ENCODE measurements at places on chromosomes 3 and 15.

DNA sequence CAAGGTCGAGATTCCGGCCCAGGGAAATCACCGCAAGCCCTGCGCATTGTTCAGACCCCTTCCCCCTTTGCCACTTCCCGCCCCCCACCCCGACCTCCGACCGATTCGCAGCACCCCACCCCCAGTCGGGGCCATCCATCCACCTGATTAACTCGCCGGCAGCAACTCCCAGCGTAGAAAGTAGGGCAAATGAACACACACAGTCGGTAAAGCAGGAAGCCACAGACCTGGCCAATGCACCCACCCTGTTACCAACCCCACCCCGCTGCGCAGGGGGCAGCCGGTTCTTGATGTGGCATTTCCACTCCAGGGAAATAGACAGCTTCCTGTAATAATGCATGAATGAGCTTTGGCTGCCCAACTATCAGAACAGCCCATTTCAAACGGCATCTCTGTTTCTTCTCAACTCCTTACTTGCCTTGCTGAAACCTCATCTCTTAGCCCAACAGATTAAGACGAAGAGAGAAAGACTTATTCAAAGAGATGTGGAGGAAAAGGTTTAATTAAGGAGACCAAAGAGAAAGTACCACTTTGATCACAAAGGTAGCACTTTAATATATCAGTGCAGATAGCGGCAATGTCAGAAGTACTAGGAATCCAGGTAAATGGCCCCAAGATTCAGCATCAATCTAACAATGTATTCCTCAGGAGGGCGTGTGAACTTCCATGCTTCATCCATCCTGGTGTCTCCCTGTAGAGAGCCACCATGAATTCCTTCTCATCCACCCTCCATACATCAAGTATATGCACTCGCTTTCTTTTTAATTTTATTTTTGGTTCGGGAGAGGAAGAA is 1.9 kb downstream of the TNIK start:
- no peak for DNase-seq

DNA sequence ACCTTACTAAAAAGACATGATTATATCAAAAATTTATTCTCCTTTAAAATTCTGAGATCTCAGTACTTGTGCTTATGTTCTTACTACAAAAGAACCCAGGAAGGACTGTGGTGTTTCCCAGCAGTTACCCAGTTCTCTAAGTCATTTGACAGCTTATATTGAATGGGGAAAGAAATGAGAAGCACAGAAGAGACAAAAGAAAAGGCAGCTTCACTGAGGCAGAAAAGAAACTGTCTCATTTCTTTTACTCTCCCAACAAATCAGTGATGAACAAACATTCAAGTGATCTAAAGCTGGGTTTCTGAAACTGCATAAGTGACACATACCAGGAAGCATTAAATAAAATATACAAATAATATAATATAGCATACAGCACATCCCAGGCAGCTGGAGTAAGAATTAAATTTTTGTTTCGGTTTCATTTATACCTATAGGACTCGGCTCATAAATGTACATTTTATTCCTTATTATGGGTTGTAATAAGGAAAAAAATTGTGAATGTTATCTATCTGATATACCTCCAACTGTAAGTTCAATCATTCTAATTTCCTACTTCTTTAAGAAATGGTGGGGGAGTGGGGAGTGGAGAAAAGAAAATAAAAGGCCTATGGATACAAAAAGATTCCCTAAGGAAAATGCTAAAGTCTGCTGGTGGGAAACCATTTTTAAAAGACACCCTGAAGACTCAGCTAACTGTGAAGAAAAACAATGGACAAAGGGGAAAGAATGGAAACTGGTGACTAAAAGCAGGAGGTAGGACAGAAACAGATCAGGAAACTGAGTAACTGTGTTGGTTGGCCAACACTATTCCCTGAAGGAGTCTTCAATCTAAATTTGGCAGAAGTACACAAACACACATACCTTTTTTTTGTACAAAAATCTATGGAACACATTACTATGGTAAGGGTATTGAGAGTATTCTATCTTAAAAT is 156.8 kb downstream of the TBC1D5 start:
- peak; percentile 4 for DNase-seq

DNA sequence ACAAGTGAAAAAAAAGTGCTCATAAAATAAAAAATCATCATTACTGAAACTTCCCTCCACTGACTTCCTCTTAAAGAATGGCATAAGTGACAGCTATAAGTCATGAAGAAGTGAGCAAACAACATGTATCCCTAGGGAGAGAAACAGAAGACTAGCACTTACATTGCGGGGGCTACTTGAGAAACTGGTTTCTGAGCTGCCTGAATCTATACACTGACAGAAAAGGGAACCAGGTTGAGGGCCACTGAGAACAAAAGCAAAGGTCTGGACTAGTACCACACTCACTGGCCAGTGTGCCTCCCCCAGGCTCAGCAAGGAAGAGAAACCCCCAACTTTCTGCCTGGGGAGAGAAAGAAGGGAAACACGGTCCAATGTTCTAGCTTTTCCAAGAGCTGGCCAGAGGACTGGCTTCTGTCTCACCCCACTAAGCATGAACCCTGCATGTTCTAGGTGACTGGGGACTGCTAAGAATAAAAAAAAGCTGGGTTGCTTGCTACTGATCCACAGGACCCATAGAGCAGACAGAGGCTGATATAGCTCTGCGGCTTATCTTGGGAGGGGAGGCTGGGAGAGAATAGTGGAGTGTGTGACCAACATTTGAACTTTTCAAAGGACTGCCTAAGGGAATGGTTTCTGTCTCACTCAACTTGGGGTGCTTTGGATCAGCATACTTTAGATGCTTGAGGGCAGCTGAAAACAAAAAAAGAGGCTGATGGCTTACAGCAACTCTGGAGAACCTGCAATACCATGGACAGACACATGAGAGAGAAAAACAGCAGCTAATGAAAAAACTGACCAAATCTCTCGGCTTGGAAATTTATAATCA is 8.1 kb downstream of the RAD18 start:
- peak; percentile 86 for DNase-seq

- no peak for DNase-seq
These were observed 232.1 kb downstream of the IGSF11 start for GRCh38 chr3:118802325-118803095.

- DNase-seq = no peak
These were observed 53.0 kb upstream of the CTDSPL start for GRCh38 chr3:37808656-37809055.

DNA sequence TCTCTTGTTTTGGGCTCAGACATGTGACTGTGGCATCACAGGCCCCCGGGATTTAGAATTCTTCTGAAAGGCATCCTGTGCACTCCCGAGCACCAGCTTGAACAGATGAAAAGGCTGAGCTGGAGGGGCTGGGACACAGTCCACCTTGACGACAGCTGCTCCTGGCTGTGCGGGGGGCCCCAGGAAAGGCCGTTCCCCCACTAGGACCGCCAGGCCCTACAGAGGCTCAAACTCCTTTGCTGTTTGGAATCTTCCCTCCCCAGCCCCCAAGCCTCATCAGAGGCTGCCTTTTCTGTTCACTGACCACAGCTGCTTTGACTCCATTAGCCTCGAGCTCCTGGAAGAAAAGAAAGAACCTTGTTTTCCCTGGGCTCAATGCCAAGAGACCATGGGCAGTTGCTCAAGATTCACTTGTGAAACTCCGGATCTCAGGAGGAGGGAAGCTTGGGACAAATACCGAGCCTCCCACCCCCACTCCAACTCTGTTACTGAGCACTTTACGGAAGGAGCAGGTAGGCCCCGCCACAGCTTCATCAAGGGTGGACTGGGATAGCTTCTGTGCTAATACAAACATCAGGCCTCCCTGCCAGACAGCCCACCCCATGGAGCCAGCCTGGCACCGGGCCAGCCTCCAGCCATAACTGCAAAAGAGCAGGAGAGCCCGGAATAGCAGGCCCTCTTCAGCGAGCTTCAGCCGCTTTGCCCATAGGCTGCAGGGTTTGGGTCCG is 15.7 kb downstream of the CIDEC start:
- peak; percentile 88 for DNase-seq

DNA sequence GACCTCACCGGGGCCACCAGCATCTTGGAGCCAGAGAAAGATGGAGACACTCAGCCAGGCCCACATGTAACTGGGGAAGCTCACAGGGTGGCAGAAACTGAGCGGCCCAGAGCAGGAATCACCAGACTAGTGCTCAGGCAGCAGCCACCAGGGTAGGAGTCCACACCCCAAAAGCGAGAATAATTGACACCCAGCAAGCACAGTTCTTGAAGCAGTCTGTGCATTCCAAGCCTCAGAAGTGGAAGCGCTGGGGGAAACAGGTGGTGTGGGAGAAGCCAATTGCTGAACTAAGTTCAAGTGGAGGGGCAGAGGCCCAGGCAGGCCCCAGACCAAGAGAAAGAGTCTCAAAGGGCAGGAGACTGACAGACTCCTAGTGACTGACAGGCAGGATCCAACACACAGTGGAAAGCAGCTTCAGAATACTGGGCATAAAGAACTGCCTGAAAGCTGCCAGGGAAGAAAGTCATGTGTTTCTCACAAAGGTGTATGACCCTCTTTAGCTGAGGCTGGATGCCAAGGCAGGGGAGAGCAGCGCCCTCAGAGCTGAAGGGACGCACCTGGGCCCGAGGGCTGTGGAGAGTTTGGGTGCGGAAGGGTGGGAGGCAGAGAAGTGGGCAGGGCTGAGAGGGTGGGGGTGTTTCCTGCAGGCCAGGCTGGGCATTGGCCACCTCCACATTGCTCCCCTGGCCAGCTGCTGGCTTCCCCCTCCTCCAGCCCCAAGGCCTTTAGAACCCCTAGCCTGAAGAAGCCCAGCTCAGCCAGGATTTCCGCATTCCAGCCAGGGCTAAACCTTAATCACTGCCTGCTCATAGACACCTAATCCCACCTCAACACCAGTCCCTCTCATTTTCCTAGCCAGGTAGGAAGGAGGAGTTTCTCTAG is 7.7 kb downstream of the NT5DC2 start:
- no peak for DNase-seq

- peak; percentile 46 for DNase-seq
These were observed 193.0 kb upstream of the RARB start for GRCh38 chr3:25235031-25235430.

- DNase-seq = no peak
These were observed 2.0 kb upstream of the RPUSD2 start for GRCh38 chr15:40567111-40567510.

DNA sequence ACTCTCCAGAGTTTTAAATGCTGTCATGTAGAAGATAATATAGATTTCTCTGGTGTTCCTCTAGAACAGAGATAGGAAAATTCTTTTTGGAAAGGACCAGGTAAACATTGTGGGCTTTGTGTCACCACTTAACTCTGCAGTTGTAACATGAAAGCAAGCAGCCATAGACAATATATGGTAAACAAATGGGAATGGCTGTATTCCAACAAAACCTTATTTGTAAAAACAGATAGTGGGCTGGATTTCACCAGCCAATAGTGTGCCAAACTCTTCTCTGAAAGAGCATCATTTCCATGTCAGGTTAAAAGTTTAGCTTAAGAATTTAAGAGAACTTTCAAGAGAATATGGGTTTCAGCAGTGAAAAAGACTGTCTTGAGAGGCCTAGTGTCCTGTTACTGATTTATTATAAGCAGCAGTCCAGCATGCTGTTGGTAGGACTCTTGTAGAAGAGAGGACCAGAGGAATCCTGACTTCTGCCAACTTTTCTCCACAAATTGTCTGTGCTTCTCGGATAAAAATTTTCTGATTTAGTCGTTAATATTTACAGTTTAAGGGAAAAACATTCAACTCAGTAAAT is 107.7 kb downstream of the TCF12 start:
- DNase-seq = no peak

GRCh38 chr3:184248454-184249411 is at the start of gene ALG3:
Gene ALG3, minus strand, starts transcription at chr3:184248962. Its CDS starts 22 bp downstream, at chr3:184248940.
- peak; percentile 90 for DNase-seq

GRCh38 chr3:76479161-76479650 is 560.7 kb upstream of the ROBO2 start:
- DNase-seq = no peak

DNA sequence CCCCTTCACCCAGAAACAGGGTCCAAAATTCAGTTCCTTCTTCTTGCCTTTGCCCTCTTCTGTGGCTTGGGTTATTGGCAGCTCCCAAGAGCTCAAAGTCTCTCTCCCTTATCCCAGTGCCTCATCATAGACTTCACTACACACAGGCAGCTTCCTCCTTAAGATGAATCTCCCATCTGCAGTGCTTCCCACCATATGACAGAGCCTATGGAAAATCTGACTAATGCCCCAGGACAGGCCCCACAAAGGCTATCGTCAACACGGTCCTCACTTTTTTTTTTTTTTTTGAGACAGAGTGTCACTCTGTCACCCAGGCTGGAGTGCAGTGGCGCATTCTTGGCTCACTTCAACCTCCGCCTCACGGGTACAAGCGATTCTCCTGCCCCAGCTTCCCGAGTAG is 194.1 kb downstream of the MEX3B start:
- DNase-seq = no peak

DNA sequence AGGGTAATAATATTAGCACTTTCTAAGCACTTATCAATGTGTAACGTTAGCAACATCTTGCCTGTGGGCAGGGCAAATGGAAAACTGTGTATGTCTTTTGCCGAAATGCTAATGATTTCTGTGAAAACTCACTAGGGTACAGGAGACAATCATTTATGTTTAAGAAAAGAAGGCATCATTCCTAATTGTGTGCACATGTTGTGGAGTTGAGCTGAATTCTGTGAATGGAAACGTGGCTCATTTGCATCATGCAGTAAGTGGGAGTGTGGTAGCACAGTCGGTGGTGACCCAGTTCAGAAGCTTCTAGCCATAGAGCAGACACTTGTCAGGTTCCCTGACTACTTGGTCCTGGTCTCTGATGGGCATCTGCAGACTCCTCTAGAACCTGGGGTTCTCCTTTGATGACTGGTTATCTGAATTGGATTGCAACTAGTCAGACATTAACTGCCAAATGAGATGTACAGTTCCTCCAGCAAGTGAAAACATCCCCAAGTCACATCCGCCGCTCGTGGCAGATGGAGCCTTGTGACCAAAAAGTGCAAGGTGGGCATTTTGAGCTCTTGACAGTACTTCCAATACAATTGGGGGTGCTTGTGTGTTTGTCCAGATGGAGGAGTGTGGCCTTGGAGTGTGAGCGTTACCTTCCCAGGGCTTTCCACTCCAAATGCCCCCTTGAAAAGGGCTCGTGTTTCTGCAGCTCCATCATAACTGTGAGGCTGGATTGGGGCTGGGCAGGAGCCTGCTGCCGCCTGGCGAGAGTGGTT is 21.5 kb downstream of the MRPS25 start:
- no peak for DNase-seq

DNA sequence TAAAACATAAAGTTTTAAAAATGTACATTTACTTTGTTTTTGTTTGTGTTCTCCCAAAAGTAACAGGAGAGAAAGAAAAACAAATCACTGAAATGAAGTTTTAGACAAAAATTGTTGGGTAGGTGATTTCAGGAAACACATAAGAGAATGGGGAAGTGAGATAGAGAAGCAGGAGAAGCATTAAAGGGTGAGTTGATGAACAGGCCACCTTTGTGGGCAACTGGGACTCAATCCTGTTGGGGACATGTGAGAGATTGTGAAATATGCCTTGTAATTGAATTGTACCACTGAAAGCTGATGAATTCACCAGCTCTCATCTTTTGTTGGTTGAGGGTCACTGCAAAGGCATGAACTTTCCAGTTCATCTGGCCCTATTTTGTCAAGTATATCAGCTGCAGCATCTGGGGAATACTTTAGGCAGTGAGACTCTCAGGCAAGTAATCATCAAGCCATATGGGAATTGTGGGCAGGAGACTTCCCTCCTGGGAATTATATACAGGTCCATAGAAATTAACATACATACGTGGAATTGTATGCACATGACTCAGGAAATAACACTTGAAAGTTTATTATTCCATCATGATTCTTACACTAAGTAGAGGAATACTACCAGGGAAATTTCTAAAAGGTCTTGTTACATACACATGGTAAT is 181.0 kb downstream of the ZBBX start:
- no peak for DNase-seq
